Placental epithelial cell (primary cell): ENCODE measurements at places on chromosomes 1 and 21. TPM values are rescaled to one million over a fixed set of nuclear protein-coding genes. Genes with fewer than 3 reads are reported as not detected.

The KRTAP20-1 gene
- not detected in 2 replicates for total RNA-seq

The P3R3URF gene
- not detected in 2 replicates for total RNA-seq

The PLA2G2C gene
- not detected in 2 replicates for total RNA-seq

The CLDN17 gene
- total RNA-seq = not detected in 2 replicates

The SPAG17 gene
- 0.11 and 2.4 TPM in 2 replicates for total RNA-seq

The GBP4 gene
- under 0.01 TPM in 1 of 2 replicates, not detected in the other for total RNA-seq

The CFAP107 gene
- not detected in 2 replicates for total RNA-seq

The RAB4A gene
- 23.6 and 32.0 TPM in 2 replicates for total RNA-seq

The FAM151A gene
- total RNA-seq = not detected in 2 replicates

The RPL22 gene
- total RNA-seq = 66.9 and 120 TPM in 2 replicates

The GNG4 gene
- total RNA-seq = 1.2 and 2.4 TPM in 2 replicates

The SPRR2G gene
- not detected in 2 replicates for total RNA-seq

The TDRD10 gene
- not detected in 2 replicates for total RNA-seq

The YTHDF2 gene
- total RNA-seq = 44.8 and 64.5 TPM in 2 replicates

The ABCG1 gene
- total RNA-seq = under 0.01 and 2.8 TPM in 2 replicates

The KANK4 gene
- 137 TPM in 2 replicates for total RNA-seq

The HES2 gene
- total RNA-seq = 4.3 and 9.0 TPM in 2 replicates

The GJA8 gene
- total RNA-seq = not detected in 2 replicates

The HPCAL4 gene
- not detected in 2 replicates for total RNA-seq

The NDUFS5 gene
- 243 and 274 TPM in 2 replicates for total RNA-seq

The GREM2 gene
- total RNA-seq = under 0.01 and 0.98 TPM in 2 replicates

The MX1 gene
- 2.4 TPM in 2 replicates for total RNA-seq

The F3 gene
- total RNA-seq = 107 and 306 TPM in 2 replicates

The SLAMF7 gene
- total RNA-seq = 0.11 TPM in 1 of 2 replicates, not detected in the other

The FNDC5 gene
- total RNA-seq = 0.39 TPM in 1 of 2 replicates, not detected in the other

The CNKSR1 gene
- 39.3 and 46.1 TPM in 2 replicates for total RNA-seq

The GFI1 gene
- total RNA-seq = under 0.01 and 0.33 TPM in 2 replicates

The TAS1R1 gene
- total RNA-seq = under 0.01 TPM in 1 of 2 replicates, not detected in the other

The KLHL17 gene
- 7.0 and 8.6 TPM in 2 replicates for total RNA-seq

The FCGR2B gene
- not detected in 2 replicates for total RNA-seq

The F13B gene
- total RNA-seq = not detected in 2 replicates

The KCNT2 gene
- total RNA-seq = not detected in 2 replicates

The SLC50A1 gene
- 29.8 and 44.9 TPM in 2 replicates for total RNA-seq

The KRTAP12-2 gene
- not detected in 2 replicates for total RNA-seq

The INSRR gene
- total RNA-seq = under 0.01 TPM in 1 of 2 replicates, not detected in the other

The PTGFRN gene
- 71.8 and 153 TPM in 2 replicates for total RNA-seq

The TMEM52 gene
- 0.54 and 0.79 TPM in 2 replicates for total RNA-seq

The ATP5PB gene
- total RNA-seq = 203 and 218 TPM in 2 replicates

The GART gene
- 50.3 and 72.2 TPM in 2 replicates for total RNA-seq

The ARMH1 gene
- 0.22 and 3.9 TPM in 2 replicates for total RNA-seq

The NR0B2 gene
- total RNA-seq = not detected in 2 replicates

The TMEM269 gene
- 0.22 TPM in 1 of 2 replicates, not detected in the other for total RNA-seq

The RNF223 gene
- 2.3 TPM in 1 of 2 replicates, not detected in the other for total RNA-seq

The ROR1 gene
- total RNA-seq = 45.5 and 97.8 TPM in 2 replicates

The SMCP gene
- not detected in 2 replicates for total RNA-seq

The OXCT2 gene
- total RNA-seq = 0.54 and 0.79 TPM in 2 replicates

The KCNJ15 gene
- 7.1 and 88.5 TPM in 2 replicates for total RNA-seq

The COA6 gene
- total RNA-seq = 9.1 and 16.1 TPM in 2 replicates

The OR14K1 gene
- not detected in 2 replicates for total RNA-seq

The NEGR1 gene
- under 0.01 TPM in 2 replicates for total RNA-seq

The USH2A gene
- under 0.01 TPM in 1 of 2 replicates, not detected in the other for total RNA-seq
